ENCODE measurements at places on chromosomes 7 and 10. TPM values are rescaled to one million over a fixed set of nuclear protein-coding genes. Genes with fewer than 3 reads are reported as not detected.

GRCh38 chr7:106125417-106125816, 13.3 kb upstream of the SYPL1 start:
- DNase-seq, result no peak

GRCh38 chr7:130426564-130426963, 14.3 kb downstream of the CEP41 start:
- DNase-seq, result no peak

DNA sequence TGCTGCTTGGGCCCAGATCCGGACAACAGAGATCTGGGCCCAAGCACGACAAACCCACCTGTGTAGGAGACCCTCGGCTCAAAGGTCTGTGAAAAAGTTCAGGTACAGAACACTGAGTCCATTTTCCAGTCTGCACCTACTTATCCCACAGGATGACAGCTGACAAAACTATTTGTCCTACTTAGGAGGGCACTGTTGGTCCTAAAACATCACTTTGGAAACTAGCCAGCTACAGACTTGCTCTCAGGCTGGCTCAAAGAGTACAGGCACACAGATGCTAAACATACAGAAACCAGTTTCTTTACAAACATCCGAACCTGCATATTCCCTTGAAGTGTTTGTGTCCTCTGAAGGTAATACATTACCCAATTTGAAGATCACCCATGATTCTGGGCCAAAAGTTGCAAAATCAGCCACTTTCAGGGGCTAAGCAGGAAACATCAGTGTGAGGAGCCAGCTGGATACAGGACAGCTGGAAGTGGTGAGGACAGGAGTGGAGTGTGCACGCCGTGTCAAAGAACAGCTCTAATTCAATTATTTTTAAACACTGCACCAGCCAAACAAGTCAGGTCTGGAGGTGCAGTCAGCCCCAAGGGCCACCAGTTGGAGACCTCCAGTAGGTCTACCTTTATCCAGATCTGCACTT, 88.5 kb downstream of the NOC3L start:
- no peak for DNase-seq

DNA sequence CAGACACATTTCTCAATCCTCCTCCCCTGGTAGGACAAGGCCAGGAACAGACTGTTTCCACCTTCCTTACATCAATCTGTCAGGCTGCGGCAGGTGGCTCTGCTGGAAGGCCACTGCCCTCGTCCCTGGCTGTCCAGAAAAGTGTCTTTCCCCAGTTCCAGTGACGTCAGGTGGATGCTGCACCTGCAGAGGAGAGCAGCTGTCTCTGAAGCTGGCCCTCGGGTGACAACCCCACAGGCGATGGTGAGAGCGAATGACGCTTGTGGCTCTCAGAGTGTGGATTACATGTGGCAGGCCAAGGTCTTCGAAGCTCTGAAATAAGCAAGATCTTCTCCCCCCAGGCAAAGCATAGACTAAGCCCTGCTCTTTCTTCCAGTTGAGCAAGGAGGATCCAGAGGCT, 146.9 kb upstream of the RET start:
- DNase-seq, result no peak

DNA sequence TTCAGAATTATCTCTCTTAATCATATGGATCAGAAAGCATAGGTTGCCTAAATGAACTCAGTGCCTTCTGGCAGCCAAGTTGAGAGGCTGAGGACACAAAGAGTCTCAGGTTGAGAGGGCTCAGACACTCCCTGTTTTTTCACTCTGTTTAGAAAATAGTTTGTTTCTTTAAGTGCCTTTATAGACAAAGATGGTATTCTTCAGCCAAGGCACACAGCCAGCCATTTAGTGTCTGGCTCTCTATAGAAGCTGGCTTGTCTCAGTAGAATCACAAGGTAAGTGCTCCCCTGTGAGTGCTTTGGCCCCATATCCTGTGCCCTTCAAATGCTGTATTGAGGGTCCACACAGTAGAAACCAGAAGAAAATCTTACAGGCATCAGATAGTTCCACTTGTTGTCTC, 3.6 kb downstream of the GPR158 start:
- no peak for DNase-seq

DNA sequence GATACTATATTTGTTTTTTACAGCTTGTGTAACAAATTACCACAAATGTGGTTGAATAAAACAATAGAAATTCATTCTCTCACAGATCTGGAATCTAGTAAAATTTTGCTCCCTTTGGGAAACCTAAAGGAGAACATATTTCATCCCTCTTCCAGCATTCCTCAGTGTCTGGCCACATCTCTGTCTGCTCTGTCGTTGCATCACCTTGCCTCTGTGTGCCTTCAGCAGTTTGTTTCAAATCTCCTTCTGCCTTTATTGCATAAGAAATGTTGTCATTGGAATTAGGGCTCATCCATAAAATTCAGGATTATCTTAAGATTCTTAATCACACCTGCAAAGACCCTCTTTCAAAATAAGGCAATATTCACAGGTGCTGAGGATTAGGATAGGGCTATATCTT, 14.5 kb downstream of the OR2A14 start:
- no peak for DNase-seq

GRCh38 chr10:91117505-91117904, 103.0 kb upstream of the PCGF5 start:
- no peak for DNase-seq

- DNase-seq, result no peak
These were observed 296.3 kb upstream of the ZMIZ1 start for GRCh38 chr10:78772486-78772885.

- no peak for DNase-seq
These were observed 70.3 kb downstream of the GALNT11 start for GRCh38 chr7:152095771-152096170.

DNA sequence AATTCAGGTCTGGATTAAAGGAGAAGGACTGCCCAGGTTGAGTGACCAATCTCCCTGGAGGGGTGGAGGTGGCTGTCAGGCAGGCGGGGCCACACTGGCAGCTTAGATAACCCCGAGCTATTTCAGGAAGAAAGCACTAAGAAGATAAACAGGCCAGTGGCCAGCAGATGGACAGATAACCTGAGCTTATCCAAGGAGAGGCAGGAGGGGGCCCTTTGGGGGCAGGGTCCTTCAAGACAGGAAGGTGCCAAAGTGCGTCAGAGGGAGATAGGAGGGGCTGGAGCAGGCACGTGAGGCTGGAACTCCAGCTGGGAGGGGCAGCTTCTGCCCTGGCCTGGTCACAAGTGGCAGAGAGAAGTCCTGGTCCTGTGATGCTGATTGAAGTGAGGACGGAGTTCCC, 29.8 kb upstream of the PODXL start:
- DNase-seq, result peak; percentile 55

GRCh38 chr7:151894111-151895007, 17.4 kb upstream of the PRKAG2 start:
- no peak for DNase-seq

DNA sequence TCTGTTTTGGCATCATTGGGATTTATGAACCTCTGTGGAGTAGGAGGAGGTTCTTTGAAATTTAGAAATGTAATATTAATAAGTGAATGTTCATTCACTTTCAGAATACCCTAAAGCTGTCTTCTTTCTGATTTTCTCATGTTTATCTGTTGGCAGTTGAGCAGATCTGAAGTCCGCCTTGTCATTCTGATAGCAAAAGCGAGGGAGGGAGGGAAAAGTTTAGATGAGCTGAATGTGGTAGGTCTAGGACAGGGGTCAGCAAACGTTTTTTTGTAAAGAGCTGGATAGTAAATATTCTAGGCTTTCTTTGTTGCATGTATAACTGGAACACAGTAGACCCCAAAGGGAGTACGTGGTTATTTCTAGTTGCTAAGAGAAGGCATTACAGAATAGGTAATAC, 94.4 kb upstream of the GATA3 start:
- no peak for DNase-seq

DNA sequence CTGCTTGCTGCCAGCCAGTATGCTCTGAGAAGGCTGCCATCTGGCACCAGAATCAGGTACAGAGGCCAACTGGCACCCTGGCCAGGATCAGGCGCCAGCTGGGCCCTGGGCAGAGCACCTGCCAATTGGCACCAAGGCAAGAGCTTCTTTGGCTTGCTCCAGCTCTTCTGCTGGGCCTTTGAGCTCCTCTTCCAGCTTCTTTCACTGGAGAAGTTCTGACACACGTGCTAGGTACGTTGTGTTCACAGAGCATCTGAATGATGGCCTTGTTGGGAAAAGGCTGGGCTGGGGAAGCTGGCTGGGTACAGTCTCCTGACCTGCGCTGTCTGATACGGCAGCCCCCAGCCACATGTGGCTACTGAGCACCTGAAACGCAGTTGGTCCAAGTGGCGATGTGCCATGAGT, 31.7 kb upstream of the OPALIN start:
- no peak for DNase-seq

GRCh38 chr10:77825965-77826364, 100.6 kb downstream of the DLG5 start:
- no peak for DNase-seq

GRCh38 chr7:48443051-48443450, 271.8 kb downstream of the ABCA13 start:
- DNase-seq, result no peak

DNA sequence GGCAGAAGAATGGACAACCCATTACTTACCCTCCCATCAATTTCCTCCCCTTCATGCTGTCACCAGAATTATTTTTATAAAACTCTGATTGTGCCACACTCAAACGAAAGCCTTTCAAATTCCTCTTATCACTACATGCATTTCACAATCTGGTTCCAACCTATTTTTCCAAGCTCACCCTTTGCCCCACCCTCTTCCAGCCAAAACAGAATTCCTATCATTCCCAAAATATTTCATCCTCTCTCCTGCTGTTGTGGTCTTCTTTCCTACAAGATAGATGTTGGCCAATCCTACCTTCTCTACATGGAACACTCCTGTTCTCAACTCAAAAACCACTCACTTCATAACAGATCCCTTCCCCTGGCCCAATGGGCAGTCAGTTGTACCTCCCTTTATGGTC, 111.5 kb downstream of the ELAPOR2 start:
- DNase-seq, result no peak

DNA sequence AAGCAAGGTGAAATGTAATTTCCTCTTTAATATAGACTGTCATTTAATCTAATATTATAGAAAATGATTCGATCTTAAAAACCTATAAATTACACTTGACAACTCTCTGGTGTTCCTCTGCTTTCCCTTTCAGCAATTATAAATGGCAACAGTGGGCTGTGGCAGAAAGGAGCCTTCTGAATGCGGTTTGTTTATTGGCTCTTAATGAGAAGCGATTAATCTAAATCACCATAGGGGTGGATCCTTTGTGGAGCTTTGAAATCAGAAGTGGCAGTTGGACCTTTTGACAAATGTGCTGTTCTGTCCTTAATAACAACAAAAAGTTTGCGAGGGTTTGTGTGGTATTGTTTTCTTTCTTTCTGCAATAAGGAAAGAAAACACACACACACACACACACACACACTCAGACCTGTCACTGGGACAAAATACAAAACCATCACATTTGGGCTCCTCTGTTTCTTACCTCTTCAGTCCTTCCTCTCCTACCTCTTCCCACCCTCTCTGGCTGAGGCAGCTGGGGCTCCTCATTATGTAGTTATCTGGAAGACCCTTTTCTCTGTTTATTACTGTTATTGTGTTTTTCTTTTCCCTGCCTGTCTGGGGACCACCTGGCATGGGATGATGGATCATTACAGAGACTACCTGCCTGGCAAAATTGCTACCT, 316.2 kb downstream of the SORCS3 start:
- no peak for DNase-seq

DNA sequence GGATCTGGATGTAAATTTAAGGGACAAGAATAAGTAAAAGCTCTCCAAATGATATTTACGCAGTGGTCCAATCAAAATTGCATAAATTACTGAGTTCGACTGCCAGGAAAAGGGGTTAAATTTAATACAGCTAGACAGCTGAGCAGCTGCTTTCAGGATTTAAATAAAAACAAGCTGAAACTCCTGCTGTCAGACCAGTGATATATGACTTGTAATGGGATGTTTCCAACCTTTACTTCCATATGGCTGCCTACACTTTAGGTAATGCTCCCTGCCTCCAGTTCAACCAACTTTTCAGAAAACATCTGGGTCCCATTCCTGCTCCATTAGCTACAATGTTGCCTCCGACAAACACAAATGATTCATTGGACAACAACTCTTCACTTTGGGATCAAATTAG, 326.3 kb upstream of the DGKB start:
- DNase-seq, result no peak

- DNase-seq, result no peak
These were observed 42.3 kb downstream of the CHRM2 start for GRCh38 chr7:136910771-136911170.

DNA sequence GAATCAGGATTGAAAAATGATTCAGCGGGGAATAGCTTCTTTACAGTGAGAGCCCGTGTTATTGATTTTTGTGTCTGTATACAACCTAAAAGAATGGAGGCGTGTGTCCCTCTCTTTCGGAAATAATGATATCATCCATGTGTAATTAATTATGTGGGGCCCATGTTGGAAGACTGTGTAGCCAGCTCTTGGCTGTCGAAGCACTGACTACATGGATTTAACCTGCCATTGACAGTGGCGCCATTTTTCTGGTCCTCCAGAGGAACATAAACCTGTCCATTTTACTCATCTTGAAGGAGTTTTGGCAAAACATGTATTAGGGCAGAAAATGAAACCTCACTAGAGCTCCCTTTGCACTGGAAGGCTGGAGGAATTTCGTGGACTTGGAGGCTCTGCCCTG, 119.6 kb downstream of the ITIH5 start:
- no peak for DNase-seq

DNA sequence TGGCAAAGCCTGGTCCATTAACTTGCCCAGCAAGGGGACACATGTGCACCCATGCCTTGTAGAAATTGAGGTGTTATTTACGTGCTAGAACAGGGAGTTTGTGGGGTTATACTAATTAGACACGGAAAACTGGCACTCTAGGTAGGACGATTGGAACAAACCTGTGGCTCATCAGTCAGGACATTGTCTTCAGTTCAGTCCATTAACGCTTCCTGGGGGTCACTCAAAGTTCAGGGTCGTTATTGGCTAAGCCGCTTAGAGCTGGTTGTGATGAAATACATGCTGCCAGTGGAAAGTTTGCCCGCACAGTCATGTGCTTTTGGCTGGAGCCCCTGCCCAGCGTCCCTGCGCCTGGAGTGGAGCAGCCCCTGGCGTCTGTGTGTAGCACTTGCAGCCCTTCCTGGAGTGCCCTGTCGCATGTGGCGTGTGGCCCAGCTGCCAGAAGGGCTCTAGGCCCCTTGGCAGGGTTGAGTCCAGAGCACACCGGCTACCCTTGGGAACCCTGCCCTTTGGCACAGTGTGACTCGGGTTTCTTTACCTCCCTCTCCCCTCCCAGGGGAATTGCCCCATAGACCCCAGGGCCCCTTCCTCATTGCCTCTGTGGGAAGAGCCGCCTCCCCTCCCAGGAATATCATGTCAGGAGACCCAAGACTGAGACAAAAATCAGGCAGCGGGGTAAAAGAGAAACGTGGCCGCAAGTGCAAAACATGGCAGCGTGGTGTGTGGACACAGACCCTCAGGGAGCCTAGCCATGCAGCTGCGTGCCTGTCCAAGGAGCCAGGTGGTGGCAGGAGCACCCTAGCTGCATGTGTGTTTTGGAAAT, 9.8 kb downstream of the ZNF775 start:
- DNase-seq, result peak; percentile 75

GRCh38 chr7:157952841-157953645, 616.2 kb downstream of the DNAJB6 start:
- DNase-seq, result no peak

GRCh38 chr10:79392020-79392398, 44.7 kb downstream of the PPIF start:
- no peak for DNase-seq

CCL26 gene
- total RNA-seq, result not detected

ARID5B gene
- total RNA-seq, result 16.1 TPM

LLCFC1 gene
- not detected for total RNA-seq

ZNF853 gene
- total RNA-seq, result 1.0 TPM

WNT16 gene
- total RNA-seq, result not detected

SFTPA1 gene
- not detected for total RNA-seq

C10orf120 gene
- not detected for total RNA-seq

C10orf105 gene
- total RNA-seq, result under 0.01 TPM

GNAT3 gene
- not detected for total RNA-seq

TFR2 gene
- total RNA-seq, result 0.70 TPM

ICA1 gene
- 41.1 TPM for total RNA-seq
